Right lung (tissue), 10 donors: ENCODE measurements at places on chromosomes 7 and 10. TPM values are rescaled to one million over a fixed set of nuclear protein-coding genes. Genes with fewer than 3 reads are reported as not detected.

DNA sequence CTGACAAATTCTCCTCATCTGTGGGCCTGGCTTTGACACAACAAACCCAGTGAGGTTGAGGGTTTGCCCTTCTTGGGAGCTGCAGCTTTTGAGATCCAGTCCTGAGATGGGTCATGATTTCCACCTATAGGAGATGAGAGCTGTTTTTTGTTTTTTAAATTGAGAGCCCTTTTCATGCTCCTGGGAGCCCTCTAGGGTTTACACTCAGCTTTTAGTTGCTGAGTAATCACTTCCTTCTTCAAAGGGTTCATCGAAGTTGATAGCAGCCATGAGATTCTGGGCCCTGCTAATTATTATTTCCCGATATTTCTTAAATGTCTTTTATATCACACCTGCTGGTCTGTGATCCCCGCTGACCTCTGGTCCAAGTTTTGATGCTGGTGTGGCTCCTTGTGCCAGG, 47.3 kb upstream of the VIPR2 start:
- no peak for DNase-seq

The EPHA1 gene
- 12.4 TPM for polyA plus RNA-seq

DNA sequence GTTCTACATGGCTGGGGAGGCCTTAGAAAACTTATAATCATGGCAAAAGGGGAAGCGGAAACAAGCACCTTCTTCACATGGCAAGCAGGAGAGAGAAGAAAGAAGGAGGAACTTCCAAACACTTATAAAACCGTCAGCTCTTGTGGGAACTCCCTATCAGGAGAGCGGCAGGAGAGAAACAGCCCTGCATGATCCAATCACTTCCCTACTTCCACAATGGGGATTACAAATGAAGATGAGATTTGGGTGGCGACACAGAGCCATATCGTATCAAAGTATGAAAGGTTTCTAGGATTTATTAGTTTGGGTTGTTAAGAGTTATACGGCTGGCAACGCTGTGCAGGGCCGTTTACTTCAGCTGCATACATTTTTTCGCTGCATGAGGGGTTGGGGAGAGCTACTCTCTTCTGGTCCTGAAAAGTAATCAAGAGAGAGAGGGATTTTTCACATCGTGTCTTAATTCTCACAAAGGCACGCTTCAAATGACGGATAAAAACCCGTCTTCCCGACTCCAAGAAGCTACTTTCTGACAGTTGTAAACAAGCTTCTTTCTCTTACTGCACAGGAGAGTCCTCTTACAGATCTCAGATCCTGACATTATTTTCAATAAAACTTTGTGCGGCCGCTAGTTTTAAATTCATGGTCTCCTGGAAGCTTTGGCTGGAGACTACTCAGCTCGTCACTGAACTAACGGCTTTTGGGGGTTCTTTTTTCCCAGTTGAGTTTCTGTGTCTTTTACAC, 751 bp upstream of the GTPBP10 start:
- peak; percentile 38 for DNase-seq

DNA sequence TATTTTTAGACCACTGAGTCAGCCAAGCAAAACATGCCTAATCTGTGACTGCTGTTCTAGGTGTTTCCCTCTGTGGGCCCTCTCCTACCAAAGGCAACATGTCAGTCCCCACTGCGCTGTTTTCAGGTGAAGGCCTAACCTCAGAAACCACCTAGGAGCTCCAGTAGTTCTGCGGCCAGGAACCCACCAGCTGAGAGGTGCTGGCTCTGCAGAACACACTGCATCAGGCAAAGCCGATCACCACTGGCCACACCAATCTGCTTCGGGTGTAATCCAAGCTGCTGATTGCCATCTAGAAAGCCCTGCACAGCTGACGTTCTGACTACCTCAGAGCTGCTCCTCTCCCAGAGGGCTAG, 14.9 kb downstream of the CAMK2G start:
- DNase-seq = no peak

The BCAP29 gene
- polyA plus RNA-seq = 57.1 TPM

- no peak for DNase-seq
Observed at GRCh38 chr10:98403812-98404504, 11.0 kb downstream of the PYROXD2 start.

The HABP2 gene
- polyA plus RNA-seq = 0.15 TPM

The LIPJ gene
- polyA plus RNA-seq = 0.31 TPM

DNA sequence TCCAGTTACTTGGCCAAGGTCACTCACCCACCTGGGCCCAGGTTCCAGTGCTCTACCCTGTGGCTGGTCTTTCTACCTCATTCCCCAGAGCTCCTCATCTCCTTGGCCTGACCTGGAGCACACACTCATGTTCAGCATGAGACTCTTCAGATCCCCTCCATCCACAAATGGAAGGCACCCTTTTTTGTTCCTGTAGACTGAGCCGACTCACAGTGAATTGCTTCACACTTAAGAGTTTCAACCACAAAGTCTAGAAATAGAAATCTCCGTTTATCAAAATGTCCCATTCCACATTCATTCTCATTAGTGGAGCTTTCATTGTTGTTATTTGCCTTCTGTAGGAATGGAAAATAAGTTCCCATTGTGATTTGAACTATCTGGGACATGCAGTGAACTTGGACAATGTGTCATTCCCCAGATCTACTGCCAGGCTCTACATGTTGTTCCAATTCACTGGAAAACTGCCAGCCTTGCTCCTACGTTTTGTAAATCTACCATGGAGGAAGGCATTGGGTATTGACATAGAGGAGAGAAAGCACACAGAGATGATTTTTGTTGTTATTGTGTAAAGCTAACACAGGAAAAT, 125.3 kb upstream of the CELF2 start:
- DNase-seq = no peak
